Pulmonary artery endothelial cell (primary cell): ENCODE measurements at places on chromosomes 16 and 17. TPM values are rescaled to one million over a fixed set of nuclear protein-coding genes. Genes with fewer than 3 reads are reported as not detected.

- DNase-seq: no peak
Observed at GRCh38 chr17:10499950-10500349, 18.4 kb downstream of the MYH1 start.

DNA sequence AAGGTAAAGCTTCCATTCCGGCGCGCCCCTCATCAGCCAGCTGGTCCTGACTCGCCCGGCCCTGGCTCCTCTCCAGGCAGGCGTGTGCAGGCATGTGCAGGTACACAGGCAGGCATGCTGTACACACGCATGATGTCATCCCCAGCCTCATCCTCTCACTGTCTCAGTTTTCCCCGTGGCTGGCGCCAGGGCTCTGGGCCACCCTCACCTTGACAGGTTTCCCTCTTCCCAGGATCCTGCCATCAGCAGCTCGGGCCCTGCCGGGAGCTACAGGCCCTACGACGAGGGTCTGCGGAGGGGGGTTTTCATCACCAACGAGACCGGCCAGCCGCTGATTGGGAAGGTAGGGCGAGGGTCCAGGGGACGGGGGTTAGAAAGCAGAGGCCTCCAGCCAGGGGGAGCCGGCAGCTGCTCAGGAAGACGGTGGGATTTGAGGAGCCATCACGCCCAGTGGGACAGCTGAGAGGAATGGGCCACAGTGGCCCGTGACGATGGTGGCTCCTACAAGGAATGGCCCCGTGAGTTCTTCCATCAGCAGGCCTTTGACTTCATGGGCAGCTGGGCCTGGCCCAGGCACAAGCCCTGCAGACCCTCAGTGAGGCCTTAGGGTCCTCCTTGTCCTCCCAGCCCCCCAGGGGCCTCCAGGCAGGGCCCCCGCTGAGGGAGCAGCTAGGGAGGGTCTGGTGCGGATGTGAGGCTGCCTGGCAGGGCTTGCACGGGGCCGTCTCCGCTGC, 8.5 kb downstream of the GAA start:
- DNase-seq: no peak

GRCh38 chr17:74493331-74493833, 26.9 kb downstream of the CD300A start:
- DNase-seq: no peak

- DNase-seq: no peak
Observed at GRCh38 chr16:88468275-88469129, 15.4 kb downstream of the ZFPM1 start.

- peak; percentile 46 for DNase-seq
Observed at GRCh38 chr17:69597898-69598692, 183.6 kb downstream of the MAP2K6 start.

The SLC16A6 gene
- total RNA-seq: 0.14 and 0.73 TPM in 2 replicates

The FAM117A gene
- total RNA-seq: 3.6 and 6.9 TPM in 2 replicates
